AG10803 (cell line): ENCODE measurements at places on chromosomes 7 and 10.

GRCh38 chr10:60848126-60848525 lies 69.8 kb downstream of the CDK1 start:
- DNase-seq: peak; percentile 79

GRCh38 chr10:86410542-86411124 lies 44.0 kb upstream of the GRID1 start:
- DNase-seq: peak; percentile 63

- DNase-seq: no peak
Measured at GRCh38 chr10:78865931-78866717, 202.6 kb upstream of the ZMIZ1 start.

GRCh38 chr7:87345962-87346371 lies 503 bp downstream of the CROT start:
- DNase-seq: peak; percentile 0

- DNase-seq: peak; percentile 70
Measured at GRCh38 chr10:33067481-33067880, 109.5 kb upstream of the ITGB1 start.

DNA sequence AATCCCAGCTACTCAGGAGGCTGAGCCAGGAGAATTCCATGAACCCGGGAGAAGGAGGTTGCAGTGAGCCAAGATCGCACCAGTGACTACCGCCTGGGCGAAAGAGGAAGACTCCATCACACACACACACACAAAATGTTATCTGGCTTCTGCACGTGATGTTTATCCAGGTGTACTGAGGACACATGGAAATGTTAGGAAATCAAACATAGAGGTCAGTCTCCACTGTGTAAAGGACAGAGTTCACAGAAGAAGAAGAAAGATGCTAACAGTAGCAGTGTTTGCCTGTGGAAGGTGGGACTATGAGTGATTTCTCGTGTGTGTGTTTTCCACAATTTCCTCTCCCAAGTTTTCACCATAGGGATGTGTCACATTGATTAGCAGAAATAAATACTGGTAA lies 256.9 kb downstream of the ELMO1 start:
- no peak for DNase-seq

DNA sequence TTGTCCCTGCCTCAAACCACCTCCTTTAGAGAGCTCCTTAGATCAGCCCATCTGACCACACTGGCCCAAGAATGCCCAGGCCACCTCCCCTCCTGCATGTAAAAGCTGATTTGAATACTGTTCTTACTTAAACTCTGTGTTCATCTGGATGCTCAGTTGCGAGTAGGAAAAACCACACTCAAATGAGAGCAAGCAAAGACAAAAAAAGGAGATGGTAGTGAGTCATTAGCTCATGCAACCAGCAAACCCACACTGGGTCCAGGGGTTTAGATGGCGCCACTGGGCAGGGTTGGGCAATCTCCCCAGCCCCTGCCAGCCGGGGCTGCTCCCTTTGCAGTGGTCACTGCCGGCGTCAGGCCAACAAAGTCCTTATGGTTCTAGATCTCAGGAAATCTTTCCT lies 32.7 kb downstream of the TSPAN15 start:
- DNase-seq: peak; percentile 39

GRCh38 chr7:37083311-37084096 lies 359.2 kb upstream of the AOAH start:
- DNase-seq: peak; percentile 81

GRCh38 chr10:113056441-113057021 lies 106.5 kb downstream of the TCF7L2 start:
- DNase-seq: peak; percentile 88

- peak; percentile 50 for DNase-seq
Measured at GRCh38 chr7:139358541-139359365, 941 bp upstream of the LUC7L2 start.

- no peak for DNase-seq
Measured at GRCh38 chr7:47380325-47381133, 201.4 kb downstream of the TNS3 start.

- DNase-seq: peak; percentile 44
Measured at GRCh38 chr7:112266595-112267270, 60.2 kb downstream of the ZNF277 start.

GRCh38 chr10:132665946-132666704 lies 119.8 kb downstream of the NKX6-2 start:
- peak; percentile 84 for DNase-seq

- no peak for DNase-seq
Measured at GRCh38 chr10:126288547-126289493, 99.5 kb downstream of the ADAM12 start.

DNA sequence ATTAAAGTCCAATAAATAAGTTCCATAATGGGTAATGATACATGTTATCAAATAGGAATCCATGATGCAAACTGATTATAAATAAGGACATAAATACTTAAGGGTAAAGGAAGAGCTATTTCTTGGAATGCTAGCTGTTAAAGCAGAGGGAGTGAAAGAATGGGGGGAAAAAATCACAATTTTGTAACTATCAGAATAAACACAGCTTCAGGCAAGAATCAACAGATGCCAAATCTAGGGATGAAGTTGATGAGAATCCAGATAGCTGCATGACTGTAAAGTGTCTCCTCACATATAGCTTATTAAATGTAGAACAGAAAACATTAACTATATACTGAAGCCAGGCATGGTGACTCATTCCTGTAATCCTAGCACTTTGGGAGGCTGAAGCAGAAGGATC lies 4.9 kb downstream of the IPMK start:
- DNase-seq: no peak

DNA sequence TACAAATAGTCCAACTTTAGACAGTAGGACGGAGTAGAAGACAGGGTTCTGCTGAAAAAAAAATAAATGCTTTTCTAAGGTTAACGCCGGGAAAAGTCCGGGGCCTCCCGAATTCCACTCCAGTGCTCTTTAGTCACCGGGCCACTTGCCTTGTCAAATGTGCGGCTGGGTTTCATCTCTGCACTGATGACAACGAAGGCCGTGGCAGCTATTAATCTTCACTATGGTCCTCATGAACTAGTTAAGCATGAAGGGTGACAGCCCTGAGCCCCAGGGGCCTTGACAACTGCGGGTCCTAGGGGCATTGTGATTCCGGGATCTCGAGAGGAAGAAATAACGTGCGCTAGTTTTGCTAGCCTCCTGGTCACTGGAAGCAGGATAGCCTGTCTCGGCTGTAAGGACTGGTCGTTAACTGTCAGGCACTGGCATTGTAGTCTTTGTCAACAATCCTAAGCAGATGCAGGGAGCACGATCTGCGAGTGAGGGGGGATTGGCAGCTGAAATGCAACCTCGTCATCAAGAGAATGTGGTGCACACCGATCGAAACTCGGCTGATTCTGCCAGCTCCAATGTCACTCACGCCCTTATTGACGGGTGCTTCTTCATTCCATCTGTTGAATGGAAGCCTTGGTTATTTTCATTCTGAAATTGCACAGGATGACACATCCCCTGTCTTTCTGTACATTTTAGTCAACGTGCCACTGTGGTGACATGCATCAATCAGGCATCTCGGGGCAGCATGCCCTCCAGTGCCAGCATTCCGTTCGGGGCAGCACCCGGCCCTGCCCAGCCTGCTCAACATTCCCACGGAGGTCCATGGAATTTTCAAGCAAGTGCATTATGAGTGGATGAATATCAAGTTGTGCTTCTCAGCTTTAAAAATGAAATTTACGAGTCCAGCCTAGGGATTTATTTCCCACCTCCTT lies 51.6 kb upstream of the MGMT start:
- no peak for DNase-seq

DNA sequence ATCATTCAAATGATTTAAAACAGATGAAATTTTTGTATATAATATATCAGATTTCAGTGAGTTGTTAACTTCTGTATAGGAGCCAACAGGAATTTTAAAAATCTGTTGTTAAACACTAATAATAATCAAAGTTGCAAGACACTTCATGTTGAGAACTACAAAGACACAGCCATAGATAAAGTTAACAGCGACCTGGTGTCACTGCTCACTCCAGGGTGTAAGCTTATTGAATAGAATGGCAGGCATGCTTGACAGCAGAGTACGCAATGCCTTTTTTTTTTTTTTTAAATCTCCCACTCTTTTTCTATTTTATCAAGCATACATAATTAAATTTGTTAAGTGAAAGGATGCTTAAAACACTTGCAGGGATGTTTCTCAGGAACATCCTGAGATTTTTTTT lies 32.0 kb downstream of the PCDH15 start:
- no peak for DNase-seq

DNA sequence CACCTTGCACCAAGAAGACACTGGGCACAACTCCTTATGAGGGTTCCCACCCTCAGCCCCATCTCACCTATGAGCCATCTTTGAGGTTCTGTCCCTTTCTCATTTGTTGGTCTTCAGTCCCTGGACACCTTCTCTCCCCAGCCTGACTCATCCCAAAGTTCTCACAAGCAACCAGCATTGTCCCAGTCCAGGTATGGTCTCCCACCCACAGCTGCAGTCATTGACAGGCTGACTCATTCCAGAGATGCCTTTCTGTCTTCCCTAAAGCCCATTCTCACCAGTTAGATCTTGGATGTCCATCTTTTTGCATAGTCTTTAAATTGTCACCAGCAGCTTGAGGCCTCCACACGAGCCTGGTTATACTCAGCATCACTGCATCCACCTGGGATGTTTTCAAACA lies 26.7 kb upstream of the BMPR1A start:
- DNase-seq: no peak

GRCh38 chr10:16565604-16566003 lies 43.9 kb upstream of the C1QL3 start:
- DNase-seq: no peak

DNA sequence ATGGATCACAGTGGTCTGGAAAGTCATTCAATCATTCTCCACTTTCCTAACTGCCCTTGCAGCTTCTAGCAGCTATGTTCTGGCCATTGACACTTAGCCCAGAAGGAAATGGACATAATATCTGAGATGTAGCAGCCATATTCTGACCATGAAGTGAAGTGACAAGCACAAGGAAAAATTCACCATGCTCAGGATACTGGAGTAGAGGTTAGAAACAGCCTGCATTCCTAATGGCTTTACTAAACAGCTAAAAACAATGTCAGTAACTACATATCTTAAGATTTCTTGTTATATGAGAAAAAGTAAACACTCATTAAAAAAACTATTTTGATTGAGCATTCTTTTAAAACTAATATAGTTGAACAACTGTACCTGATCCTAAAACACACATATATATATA lies 443.8 kb downstream of the MAGI2 start:
- DNase-seq: no peak
